Left colon (tissue), 2 donors: ENCODE measurements at places on chromosomes 16 and 17.

- no peak for DNase-seq
Measured at GRCh38 chr17:29357232-29357631, 32.9 kb upstream of the TAOK1 start.

- peak; percentile 41 for DNase-seq
Measured at GRCh38 chr17:17628388-17629008, 37.0 kb upstream of the PEMT start.

GRCh38 chr17:49928837-49929475 lies 40.0 kb upstream of the DLX4 start:
- no peak for DNase-seq

DNA sequence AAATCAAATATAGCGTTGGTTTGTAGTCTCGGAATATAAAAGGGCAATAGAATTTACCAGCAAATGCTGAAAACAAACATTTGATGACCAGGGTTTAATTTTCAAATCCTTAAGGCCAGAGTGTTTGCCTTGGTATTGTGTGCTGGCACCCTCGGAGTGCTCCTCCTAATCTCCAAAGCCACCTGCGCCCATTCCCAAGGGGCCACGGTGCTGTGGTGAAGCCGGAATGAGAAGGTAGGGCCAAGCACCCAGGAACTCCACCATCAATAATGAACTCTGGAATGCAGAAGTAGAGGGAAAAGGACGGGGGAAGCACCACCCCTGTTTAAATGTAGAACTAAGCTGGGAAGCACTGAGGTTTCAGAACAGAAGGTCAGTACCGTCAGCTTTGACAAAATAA lies 51.9 kb downstream of the COG7 start:
- no peak for DNase-seq

GRCh38 chr17:30219315-30219714 lies 16.2 kb downstream of the SLC6A4 start:
- no peak for DNase-seq

- no peak for DNase-seq
Measured at GRCh38 chr17:81251709-81252301, 12.7 kb downstream of the NDUFAF8 start.

DNA sequence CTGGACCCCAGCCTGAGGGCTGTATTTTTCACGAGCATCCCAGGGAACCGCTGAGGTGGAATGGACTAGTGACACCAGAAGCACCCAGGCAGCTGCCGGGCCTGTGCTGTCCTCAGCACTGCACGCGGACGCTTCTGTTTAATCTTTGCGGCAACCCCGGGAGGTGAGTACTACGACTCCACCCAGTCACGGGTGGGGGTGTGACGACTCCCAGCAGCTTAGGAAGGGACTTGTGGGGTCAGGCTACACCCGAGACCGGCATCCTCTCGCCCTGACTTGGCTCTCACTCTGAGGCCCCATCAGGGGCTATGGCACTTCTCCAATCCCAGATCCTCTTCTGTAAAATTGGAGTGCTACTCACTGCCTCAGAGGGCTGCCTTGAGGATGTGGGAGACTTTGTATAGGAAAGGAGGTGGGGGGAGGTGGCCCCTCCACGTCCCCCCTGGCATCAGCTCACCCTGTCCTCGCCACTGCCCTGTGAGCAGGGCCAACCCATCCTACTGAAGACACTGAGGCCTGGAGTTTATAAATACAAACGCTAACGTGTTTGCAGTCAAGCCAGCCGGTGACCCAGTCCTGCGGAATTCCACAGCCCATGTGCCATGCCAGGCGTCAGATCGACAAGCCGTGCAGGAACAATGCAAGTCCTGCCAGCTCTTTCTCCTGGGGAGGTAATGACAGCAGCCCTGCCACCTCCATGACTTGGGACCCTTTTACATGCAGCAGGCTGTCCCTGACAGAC lies 44.4 kb downstream of the PPL start:
- DNase-seq = no peak

- DNase-seq = no peak
Measured at GRCh38 chr16:88063211-88063773, 112.1 kb downstream of the BANP start.

DNA sequence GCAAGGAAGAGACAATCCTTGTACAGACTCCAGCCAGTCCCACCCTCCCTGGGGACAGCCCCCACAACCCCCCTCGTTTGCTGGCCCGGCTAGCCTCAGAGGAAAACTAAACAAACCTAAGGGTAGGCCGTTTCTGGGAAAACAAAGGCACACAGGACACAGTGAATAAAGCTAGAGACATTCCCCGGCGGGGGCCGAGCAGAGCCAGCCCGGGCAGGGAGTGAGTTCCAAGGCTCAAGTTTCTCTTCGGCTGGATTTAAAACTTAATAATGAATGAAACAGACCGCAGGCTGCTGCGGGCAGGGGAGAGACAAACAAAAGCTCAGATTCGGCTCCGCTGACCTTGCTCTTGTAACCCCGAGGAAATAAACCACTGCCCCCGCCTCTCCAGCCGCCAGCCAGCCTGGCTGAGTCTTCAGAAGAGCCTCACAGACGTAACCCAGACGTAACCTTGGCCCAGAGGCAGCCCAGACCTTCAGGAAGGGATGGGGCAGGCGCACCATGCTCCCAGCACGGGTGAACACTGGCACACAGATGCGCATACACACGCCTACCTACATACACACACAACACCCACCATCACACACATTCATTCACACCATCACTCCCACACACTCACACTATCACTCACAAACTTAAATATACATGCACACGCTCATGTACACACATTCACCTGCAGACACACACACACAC lies 216.0 kb downstream of the ZNF423 start:
- DNase-seq = no peak

DNA sequence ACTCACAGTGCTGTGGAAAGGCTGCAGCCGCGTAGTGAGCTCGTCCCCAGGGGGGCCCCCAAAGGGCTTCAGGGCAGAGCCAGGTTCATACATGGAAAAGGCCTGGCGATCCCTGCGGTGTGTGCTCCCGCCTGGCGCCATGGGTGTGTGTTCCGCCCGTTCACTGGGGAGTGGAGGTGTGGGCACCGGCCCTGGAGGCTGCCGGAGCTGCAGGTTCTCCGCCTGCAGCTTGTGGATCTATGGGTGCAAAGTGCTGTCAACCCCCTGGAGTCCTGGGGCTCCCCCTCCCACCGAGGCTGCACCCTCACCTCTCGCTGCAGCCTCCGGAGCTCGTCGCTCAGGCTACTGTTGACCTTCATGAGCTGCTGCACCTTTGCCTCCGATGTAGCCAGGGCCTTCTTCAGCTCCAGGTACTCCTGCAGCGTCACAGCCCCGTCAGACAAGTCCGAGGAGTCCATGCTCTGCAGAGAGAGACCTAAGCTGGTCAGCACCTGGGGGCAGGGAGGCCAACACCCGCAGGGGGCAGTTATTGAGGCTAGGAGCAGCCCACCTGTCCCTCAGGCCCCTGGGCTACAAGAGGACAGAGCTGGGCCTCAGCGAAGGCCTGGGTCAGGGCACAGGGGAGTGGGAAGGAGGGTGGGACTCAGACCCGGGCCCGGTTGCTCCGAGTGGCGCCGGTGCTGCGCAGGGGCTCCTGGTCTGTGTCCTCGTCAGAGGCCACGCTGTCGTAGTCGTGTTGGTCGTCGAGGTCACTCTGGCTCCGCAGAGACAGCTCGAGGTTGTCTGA lies 7.9 kb downstream of the TP53I13 start:
- DNase-seq = no peak

GRCh38 chr17:77828749-77829539 lies 129.6 kb upstream of the TNRC6C start:
- DNase-seq = no peak

- DNase-seq = no peak
Measured at GRCh38 chr16:88065747-88066142, 114.5 kb downstream of the BANP start.
